Upper lobe of right lung (tissue), 1 donor: ENCODE measurements at places on chromosomes 2 and 18.
A peak's percentile ranks its signal among the peaks of the same experiment; 100 is the strongest.

DNA sequence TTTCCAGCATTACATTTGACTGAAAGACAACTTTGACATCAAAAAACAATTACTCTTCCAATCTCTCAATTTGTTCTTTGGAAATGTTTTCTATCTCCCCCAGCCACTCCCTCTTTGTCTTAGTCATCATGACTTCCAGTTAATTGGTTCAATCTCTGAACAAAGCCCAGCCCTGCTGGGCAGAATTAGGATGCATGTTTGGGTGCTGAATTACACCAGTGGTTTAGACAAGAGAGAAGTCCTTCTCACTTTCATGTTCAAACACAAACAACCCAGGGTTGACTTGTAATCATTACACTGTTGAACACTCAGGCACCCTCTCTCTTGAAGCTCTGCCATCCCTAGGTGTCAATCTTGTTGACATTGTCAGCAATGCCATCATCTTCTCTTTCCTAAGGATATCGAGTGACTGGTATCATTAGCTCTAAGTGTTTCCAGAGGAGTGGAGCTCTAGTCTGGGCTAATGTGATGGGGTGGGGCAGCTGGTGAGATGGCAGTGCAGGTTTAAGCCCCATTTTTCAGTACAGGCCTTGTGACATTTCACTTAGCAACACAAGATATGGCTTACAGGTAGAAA, 90.8 kb upstream of the MEIS1 start:
- DNase-seq = no peak

- no peak for DNase-seq
Measured at GRCh38 chr2:202378662-202379358, 2.7 kb downstream of the BMPR2 start.

- no peak for DNase-seq
Measured at GRCh38 chr2:205660521-205661124, 21.7 kb upstream of the NRP2 start.

- no peak for DNase-seq
Measured at GRCh38 chr18:63951302-63951705, 2.2 kb downstream of the HMSD start.

DNA sequence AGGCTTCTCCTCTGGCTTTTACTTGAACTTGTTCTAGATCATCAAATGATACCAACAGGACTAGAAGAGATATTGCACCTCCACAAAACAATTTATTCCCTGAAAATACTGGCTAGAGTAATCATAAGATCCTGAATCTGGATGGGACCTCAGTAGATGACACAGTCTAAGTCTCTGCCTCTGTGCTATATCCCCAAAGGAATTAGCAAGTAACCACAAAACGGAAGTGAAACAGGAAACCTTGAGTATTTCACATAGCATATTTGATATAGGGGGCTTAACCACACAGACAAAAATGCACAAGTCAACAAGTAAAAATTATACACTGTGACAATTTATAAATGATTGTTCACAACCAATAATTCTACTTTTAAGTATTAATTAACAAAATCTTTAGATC, 456.9 kb upstream of the TNP1 start:
- DNase-seq = no peak

DNA sequence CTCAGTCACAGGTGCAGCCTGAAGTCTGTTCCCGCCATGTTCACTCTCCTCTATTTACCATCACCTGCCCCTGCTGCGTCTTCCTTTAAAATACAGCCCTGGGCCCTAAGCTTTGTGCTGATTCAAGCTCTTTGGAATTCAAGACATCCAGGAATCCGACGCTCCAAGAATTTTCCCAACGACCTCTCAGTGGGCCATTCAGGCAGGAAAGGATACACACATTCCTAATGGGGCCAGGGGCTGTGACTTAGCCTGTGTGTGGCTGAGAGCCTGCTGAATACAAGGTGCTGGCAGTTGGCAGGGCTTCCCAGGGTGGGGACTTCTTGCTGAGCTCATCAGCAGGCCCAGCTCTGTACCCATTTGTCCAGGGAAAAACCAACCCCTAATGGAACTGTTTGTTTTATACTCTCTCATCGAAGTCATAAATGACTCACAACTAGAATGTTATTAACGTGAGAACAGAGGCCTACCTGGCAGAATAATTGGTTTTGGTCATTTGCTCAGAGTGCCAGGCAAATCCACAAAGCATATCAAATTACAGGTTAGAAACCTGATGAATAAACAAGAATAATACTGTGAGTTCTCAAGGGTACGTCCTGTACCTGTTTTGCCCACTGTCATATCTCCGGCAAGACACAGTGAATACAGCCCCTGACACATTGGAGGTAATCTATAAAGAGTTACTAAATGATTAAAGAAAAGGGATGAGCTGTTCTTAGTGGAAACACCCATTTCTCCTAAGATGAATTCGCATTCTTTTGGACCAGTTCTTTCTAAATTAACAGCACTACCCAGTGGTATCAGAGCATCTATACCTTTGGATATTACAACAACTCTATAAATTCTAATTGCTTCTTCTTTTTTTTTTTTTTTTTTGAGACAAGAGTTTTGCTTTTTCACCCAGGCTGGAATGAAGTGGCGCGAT, 12.6 kb upstream of the KCMF1 start:
- DNase-seq = peak; percentile 67

DNA sequence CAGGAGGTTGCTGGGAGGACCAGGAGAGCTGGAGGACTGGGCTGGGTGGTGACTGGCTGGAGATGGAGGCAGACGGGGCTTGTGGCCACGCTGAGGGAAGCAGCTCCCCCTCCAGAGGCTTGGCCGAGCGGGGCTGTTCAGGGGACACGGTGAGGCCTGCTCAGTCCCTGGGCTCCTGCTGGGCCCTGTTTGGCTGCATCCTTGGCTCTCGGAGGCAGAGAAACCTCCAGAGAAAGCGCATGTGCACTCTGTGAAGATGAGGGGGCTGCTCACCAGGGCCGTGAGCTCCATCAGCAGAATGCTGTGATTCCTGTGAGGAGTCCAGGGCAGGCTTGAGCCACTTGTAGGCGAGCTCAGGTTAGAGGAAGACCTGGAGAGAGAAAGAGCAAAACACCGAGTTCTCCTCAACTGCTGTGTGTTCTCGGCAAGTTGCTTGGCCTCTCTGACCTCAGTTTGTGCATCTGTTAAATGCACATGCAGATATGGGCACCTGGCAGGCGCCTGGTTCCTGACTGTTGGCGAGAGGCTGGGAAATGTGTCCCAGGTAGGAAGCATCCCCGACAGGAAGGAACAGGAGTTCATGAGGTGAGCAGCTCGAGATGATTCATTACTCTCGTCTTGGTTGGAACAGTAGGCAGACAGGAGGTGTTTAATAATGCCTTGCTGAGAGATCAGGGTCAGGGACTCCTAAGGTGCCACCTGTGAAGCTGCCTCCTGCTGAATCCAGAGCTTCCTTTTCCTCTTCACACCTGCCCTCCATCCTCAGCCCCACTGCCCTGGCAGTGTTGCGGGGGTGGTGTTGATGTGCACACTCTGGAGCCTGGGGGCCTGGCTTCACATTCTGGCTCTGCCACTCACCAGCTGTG, 941 bp downstream of the ZAP70 start:
- peak; percentile 58 for DNase-seq

- no peak for DNase-seq
Measured at GRCh38 chr18:11372163-11372562, 222.8 kb upstream of the PIEZO2 start.

DNA sequence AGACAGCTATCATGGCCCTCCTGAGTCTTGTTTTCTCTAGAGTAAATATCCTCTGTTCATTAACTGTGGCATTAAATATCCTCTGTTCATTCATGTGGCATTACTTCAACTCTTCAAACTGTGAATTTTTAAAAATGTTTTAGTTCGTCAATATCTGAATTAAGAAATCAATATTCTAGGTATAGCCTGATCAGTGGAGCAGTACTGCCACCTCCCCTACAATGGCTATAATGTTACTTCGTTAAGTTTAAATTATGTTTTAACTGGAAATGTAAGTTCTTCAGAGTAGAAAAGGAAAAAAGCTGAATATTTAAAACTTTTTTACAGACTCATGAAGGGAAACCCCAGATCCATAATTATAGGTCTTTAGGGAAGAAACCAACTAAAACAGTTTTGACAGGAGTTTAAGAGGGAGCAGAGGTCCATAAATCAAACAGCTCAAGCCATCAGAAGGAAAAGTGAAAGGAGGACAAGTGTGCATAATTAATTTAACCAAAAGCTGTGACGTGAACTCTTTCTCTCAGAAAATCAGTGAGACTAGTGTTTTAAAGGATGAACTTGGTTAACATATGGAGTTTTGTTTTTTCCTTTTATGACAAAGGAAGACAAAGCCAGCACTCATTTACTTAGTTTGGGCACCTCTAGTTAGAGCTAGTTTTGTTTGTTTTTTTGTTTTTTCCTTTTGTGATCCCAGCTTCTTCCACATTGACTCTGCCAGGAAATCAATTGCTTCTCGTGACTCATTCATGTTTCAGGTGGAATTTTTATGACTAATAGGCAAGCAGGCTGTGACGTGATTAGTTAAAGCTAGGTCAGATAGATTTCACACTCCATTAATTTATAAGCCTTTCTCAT, 44.9 kb downstream of the RBBP8 start:
- no peak for DNase-seq

DNA sequence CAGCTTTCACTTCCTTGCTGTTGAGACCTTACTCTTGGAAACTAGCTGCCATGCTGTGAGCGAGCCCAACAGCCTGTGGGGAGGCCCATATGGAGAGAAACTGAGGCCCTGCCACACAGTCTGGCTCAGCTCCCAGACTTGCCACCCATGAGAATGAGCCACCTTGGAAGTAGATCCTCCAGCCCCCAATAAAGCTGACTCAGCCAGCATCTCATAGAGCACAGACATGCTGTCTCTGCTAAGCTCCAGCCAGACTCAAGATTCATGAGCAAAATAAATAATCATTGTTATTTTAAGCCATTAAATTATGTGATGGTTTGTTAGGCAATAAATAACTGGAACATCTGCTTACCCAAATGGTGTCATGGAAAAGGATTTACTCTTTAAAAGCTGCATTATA, 53.6 kb upstream of the DDX18 start:
- DNase-seq = no peak

GRCh38 chr2:18961991-18962421, 372.6 kb upstream of the NT5C1B start:
- DNase-seq = no peak
